ENCODE measurements at places on chromosomes 4 and X. TPM values are rescaled to one million over a fixed set of nuclear protein-coding genes. Genes with fewer than 3 reads are reported as not detected.

The CXCL11 gene
- total RNA-seq, result not detected

The MAB21L2 gene
- total RNA-seq, result not detected

- H3K27ac ChIP-seq, result no peak overlapping the region
- no peaks in the 10 kb centered on the region for H3K4me1 ChIP-seq
- H3K27me3 ChIP-seq, result no peaks in the 10 kb centered on the region
- no peak overlapping the region for H3K4me3 ChIP-seq
- H3K36me3 ChIP-seq, result peaks cover 6% of the 10 kb centered on the region
Measured at GRCh38 chr4:176090115-176090514, 24.5 kb downstream of the WDR17 start.

DNA sequence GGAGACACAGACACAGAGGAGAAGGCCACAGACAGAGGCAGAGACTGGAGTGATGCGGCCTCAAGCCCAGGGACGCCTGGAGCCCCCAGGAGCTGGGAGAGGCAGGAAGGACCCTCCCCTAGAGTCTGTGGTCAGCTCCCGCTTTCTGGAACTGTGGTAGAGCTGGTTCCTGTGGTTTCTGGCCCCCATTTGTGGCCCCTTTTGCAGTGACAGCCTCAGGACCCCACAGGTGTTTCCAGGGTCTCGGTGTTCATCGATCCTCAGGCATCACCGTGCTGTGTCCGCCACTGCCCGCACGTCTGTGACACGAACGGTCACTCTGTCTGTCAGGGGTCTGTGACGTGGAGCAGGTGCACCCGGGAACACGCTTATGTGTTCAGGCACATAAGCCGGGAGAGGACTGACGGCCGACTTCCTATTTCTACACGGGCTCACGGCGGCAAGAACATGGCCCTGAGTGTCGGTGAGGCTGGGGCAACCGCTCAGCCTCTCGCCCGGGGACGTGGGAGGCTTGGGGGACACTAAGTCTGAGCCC is 7.9 kb downstream of the GTPBP6 start:
- no peak overlapping the region for H3K4me3 ChIP-seq
- H3K36me3 ChIP-seq, result peaks cover 73% of the 10 kb centered on the region
- H3K27ac ChIP-seq, result no peak overlapping the region
- DNase-seq, result no peak
- H3K4me1 ChIP-seq, result no peaks in the 10 kb centered on the region

The POU3F4 gene
- 0.20 TPM for total RNA-seq

DNA sequence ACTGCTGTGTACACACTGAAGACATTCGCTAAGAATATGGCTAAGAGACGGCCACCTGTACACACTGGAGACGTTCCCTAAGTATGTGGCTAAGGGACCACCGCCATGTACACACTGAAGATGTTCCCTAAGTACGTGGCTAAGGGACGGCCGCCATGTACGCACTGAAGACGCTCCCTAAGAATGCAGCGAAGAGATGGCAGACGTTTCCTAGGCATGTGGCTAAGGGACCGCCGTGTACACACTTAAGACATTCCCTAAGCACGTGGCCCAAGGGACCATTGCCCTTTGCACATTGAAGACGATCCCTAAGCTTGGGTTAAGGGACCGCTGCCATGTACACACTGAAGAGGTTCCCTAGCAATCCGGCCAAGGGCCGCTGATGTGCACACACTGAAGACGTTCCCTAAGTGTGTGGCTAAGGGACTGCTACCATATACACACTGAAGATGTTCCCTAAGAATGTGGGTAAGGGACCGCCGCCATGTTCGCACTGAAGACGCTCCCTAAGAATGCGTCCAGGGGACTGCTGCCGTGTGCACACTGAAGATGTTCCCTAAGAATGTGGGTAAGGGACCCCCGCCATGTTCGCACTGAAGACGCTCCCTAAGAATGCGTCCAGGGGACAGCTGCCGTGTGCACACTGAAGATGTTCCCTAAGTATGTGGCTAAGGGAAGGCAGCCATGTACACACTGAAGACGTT is 36.7 kb downstream of the DHRSX start:
- no peaks in the 10 kb centered on the region for H3K27me3 ChIP-seq
- no peak overlapping the region for H3K4me3 ChIP-seq
- peaks cover 80% of the 10 kb centered on the region for H3K36me3 ChIP-seq
- H3K27ac ChIP-seq, result no peak overlapping the region
- peaks cover 3% of the 10 kb centered on the region for H3K4me1 ChIP-seq

DNA sequence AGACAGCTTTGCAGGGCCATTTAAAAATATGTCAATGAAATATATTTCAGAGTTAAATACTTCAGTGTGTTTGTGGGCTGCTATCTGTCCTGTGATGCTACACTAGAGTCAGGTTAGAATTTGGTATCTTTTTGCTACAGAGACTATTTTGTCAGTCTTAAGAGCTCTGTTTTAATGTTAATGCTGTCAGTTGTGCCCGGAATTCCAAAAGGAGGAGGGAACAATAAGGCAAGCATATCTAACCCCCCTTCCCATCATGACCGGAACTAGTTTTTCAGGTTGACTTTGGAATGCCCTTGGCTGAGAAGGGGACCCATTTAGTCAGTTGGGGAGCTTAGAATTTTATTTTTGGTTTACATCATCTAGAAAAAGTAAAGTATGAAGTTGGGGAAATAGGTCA is 34.9 kb upstream of the SLC25A4 start:
- DNase-seq, result no peak
- H3K27ac ChIP-seq, result peak overlapping the region; percentile 84
- peak overlapping the region; percentile 3 for H3K4me3 ChIP-seq
- H3K4me1 ChIP-seq, result peaks cover 3% of the 10 kb centered on the region
- no peaks in the 10 kb centered on the region for H3K27me3 ChIP-seq

DNA sequence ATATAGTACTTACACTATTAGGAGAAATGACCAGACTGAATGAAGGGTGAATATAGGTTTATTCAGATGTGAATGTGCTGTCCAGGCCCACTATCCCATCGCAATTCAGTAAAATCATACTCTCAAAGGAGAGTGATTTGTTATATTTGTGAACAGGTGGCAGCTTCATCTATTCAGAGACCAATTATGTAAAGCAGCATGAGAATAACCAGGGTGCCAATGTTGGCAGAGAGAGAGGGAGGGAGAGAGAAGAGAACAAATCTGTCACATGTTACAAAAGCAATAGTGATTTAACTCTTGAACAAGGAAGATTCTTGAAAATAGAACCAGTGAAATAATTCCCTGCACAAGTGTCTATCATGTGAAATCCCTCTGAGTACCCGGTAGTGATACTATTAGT is 38.9 kb upstream of the TLL1 start:
- H3K27me3 ChIP-seq, result no peaks in the 10 kb centered on the region
- no peaks in the 10 kb centered on the region for H3K4me1 ChIP-seq
- no peak overlapping the region for H3K27ac ChIP-seq
- no peak overlapping the region for H3K4me3 ChIP-seq

GRCh38 chr4:108029016-108029720 is 39.5 kb downstream of the HADH start:
- H3K27ac ChIP-seq, result no peak overlapping the region
- no peak overlapping the region for H3K4me3 ChIP-seq
- no peak for DNase-seq
- H3K27me3 ChIP-seq, result no peaks in the 10 kb centered on the region
- H3K4me1 ChIP-seq, result no peaks in the 10 kb centered on the region
